ENCODE measurements at places on chromosomes 6 and 20.

GRCh38 chr6:149033454-149033853, 284.1 kb upstream of the TAB2 start:
- DNase-seq = no peak

GRCh38 chr6:14645221-14645620, 527.6 kb downstream of the CD83 start:
- no peak for DNase-seq

- no peak for DNase-seq
These were observed 7.5 kb downstream of the APMAP start for GRCh38 chr20:24984961-24985640.

- DNase-seq = no peak
These were observed 30.5 kb upstream of the SIRPD start for GRCh38 chr20:1587781-1588532.

GRCh38 chr6:2619651-2620050, 131.1 kb downstream of the MYLK4 start:
- no peak for DNase-seq

- no peak for DNase-seq
These were observed 4.0 kb downstream of the LY6G5C start for GRCh38 chr6:31676904-31677303.

- no peak for DNase-seq
These were observed 11.2 kb downstream of the LEMD2 start for GRCh38 chr6:33777398-33778388.

DNA sequence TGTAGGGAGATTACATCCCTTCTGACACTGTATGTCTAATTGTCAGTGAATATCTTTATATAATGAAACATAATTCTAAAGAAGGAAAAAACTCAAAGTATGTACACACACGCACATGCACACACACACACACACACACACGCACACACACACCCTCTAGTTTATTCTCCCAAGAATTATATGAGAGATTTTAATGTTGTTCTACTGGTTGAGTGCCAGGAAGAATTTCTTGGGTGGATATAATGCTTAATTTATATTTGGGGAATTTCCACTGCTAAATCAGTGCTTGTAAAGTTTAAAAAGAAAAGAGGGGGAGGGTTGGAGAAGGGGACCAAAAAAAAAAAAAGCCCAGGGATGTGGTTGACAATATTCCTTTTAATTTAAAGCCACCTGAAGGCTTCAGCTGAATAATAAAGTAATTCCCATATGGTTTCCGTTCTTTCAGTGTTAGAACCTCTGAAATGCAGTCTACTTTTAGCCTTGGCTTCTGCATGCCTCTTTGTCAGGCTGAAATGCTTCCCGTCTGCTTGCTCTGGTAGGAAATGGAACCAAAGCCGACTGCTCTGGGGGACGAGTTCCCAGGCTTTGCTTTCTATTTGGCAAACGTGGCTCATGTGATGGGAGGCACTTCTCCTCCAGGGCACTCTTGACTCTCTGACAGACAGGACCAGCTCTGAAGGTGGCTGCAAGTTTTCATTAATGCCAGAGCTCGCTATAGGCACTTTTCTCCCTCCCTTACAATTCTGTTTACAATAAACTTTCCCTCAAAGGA, 225.4 kb downstream of the PRL start:
- DNase-seq = no peak

GRCh38 chr6:29631860-29632731, 887 bp downstream of the GABBR1 start:
- DNase-seq = peak; percentile 34

GRCh38 chr20:39853636-39854035, 835.4 kb downstream of the MAFB start:
- DNase-seq = no peak

- DNase-seq = no peak
These were observed 1.1 kb upstream of the SLC44A4 start for GRCh38 chr6:31879901-31880300.

GRCh38 chr20:1210501-1210900, 7.2 kb downstream of the C20orf202 start:
- no peak for DNase-seq

DNA sequence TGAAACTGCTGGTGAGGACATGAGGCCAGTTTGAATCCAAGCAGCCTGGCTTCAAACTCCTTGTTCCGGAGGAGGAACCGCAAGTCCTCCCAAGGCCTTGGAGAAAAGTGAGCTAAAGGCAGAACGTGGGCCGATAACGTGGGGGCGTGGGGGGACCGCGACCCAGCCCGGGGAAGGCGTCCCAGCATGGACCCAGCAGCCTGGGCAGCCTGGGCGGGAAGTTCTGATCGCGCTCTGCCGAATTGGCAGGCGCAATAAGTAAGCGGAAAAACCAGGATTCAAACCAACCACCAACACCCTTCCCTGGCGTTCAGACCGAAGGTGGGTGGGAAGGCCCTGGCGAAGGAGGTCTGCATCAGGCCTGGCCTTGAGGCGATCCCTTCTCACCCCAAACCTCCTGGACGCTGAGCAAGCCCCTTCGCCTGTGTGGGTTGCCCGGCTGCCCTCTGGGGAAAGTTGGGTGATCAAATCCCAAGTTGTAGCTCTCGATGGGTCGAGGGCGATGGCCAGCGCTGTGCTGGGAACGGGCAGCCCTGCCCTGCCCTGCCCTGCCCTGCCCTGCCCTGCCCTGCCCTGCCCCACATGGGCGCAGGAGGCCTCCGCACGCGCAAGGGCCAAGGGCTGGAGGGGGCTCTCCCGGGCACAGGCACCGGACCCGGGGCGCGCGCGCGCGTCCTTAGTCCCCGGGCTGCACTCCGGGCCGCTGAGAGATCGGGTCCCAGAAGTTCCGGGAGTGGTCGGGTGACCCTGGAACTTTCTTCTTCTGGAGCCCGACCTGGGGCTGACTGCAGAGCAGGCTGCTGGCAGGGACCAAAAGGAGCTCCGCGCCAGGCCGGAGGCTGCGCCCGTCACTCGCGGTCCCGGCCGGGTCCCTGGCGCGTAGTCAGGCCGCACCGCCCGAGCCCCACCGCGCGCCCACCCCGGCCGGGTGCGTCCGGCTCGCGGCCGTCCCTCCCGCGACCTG, 637 bp upstream of the SLC22A3 start:
- DNase-seq = no peak

- DNase-seq = no peak
These were observed 228.7 kb upstream of the RREB1 start for GRCh38 chr6:6878887-6879585.

DNA sequence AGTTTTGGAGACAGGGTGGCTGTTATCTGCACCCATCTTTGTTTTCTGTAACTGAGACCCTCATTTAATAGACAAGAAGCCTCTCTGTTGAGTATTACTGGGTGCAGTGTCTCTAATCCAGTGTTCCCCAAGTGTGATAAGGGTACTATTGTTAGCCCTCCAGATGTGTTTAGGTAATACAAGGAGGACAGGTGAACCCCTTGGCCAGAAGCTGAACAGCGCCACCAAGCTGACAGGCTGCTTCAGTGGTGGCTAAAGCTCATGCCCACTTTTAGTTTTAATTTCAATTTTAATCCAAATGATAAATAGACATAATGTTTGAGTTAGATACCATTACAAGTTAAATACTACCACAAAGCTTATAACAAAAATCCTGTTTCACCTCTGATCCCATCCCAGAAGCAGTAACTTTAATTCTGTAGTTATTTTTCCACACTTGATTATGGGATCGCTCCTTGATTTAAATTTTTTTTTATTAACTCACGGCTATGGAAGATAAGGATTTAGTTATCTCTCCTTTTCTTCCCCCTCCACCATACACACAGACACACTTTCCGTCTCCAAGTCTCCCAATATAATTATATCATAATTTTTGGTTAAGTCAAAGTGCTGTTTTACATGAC, 8.4 kb upstream of the STK35 start:
- DNase-seq = no peak

GRCh38 chr6:37042150-37042549, 36.7 kb downstream of the FGD2 start:
- DNase-seq = no peak

DNA sequence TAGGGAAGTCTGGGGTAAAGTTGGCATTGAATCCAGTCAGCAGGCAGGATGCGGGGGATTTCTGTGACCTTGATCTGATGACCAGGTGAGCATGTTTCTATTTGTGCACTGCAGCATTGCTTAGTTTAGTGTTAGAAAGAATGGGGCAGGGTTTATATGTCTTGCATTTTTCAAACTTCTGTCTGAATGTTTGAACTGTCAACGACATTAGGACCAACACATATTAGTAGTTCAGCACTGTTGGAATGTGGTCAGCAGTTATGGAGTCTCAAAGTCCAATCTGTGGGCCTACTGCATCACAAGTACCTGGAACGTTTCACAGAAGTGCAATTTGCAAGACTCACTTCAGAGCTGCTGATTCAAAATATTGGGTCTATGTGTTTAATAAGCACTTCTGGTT, 276.6 kb upstream of the BMP2 start:
- no peak for DNase-seq

DNA sequence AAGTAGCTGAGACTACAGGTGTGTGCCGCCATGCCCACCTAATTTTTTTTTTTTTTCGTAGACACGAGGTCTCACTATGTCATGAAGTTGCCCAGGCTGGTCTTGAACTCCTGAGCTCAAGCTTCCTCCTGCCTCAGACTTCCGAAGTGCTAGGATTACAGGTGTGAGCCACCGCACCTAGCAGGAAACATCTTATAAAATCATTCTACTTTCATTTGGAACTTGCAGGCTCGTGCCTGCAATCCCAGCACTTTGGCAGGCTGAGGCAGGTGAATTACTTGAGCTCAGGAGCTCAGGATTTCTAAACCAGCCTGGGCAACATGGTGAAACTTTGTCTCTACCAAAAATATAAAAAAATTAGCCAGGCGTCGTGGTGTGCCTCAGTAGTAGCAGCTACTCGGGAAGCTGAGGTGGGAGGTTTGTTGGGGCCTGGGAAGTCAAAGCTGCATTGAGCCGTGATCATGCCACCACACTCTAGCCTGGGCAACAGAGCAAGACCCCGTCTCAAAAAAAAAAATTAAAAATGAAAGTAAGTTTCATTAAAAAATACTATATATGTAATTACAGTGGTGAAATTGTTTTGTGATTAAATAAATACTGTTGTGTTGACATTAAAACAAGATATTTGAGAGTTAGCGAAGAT, 15.1 kb downstream of the MAPK14 start:
- DNase-seq = no peak

GRCh38 chr20:5489601-5490000, 172.8 kb upstream of the PROKR2 start:
- no peak for DNase-seq

- peak; percentile 3 for DNase-seq
These were observed 675.7 kb upstream of the AGPAT4 start for GRCh38 chr6:161949531-161949930.

DNA sequence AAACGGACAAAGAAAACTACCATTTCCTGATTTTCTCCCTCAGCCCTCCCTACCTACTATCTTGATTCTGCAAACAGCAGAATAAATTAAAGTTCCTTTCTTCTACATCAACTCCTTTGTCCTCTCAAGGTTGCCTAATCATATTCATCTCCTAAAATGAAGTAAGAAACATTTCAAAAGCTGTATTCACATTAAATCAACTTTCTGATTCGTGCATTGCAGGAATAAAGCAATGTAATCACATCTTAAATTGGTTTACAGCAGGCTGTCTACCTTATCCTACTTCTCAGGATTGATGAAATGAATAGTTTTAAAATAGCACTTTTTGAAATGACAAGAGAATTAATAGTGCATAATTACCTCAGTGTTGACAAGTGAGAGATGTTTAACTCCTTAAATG, 25.1 kb downstream of the PRKN start:
- DNase-seq = no peak

DNA sequence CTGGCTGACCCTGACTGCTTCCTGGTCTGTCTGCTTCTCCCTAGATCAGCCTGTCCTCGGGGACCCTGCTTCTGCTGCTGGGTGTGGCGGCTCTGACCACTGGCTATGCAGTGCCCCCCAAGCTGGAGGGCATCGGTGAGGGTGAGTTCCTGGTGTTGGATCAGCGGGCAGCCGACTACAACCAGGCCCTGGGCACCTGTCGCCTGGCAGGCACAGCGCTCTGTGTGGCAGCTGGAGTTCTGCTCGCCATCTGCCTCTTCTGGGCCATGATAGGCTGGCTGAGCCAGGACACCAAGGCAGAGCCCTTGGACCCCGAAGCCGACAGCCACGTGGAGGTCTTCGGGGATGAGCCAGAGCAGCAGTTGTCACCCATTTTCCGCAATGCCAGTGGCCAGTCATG, 6.3 kb downstream of the NRSN2 start:
- DNase-seq = no peak

DNA sequence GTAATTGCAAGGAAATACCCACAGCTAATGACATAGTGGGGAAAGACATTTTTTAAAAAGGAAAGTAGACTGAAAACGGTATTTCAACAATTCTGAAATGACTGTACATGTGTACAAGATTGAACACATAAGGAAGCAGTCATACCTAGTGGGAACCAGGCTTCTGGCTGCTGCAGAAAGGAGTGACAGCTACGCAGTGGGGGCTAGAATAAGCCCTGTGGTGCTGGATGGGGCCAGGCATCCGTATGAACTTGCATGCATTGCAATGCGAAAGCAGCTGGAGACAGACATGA, 54.9 kb upstream of the GPR31 start:
- no peak for DNase-seq

DNA sequence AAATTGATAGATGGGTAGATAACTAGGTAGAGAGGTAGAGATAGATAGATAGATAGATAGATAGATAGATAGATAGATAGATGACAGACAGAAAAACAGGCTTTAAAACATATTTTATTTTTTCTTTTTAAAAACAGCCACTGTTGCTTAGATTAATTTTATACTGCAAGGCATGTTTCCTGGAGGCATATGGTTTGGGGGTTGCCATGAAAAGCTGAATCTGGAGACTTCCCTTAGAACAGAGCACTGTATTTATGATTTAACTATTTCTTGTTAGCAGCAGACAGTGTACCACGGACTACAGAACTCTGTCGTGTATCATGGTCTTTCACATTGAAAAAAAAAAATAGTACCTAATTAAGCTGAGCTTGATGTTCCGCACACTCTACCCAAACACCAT, 38.8 kb downstream of the METTL24 start:
- DNase-seq = no peak

GRCh38 chr20:9311132-9311531, 203.3 kb upstream of the LAMP5 start:
- DNase-seq = no peak

DNA sequence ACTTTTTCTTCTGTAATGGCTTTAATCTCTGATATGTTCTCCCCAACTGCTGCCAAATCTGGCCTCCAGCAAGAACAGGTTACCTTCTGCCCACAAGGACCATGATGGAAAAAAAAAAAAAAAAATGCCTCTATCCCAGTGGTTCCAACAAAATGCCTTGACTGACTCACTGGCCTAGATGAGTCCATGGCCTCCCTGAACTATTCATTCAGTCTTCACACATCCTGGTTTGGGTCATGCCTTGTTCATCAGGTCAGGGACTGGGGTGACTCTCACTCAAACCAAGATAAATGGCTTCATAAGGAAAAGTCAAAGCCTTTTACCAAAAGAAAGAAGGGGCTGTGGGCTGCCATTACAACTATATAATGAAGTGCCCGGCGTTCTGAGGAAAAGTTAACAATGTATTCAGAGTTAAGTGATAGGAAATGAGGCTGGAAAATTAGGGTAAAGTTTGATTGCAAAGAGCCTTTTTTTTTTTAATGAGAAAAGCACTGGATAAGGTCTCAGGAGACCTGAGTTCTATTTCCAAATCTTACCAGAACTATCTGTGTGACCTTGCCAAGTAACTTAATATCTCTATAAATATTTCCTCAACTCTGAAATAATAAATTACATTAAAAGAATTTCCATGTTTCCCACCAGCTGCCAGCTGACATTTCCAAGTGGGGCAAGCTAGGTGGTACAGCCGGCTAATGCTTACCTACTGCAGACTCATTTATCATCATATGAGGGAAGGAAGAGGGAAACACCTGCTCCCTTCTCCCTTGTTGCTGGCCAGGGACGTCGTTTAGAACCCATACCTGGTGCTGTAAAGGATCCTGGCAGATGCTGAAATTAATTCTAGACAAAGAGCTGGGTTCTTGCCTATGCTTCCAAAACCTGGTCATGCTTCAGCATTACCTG, 380.0 kb upstream of the MARCKS start:
- no peak for DNase-seq
